Activated T-helper 1 cell treated with anti-CD3 and anti-CD28 coated beads, Interleukin-12 subunit alpha, Interleukin-12 subunit beta, Interleukin-2, Interleukin-4 antibody, amounts not matched to agents 30 ng/mL and 10 ng/mL and 1 ng/mL, durations not matched to agents 14 hours and 24 hours and 36 hours (primary cell): ENCODE measurements at places on chromosomes 6 and 20. TPM values are rescaled to one million over a fixed set of nuclear protein-coding genes. Genes with fewer than 3 reads are reported as not detected.

The GPR6 gene
- not detected in 2 replicates for total RNA-seq

The TSPYL4 gene
- 20.4 and 21.4 TPM in 2 replicates for total RNA-seq

The DPPA5 gene
- not detected in 2 replicates for total RNA-seq

The COL10A1 gene
- not detected in 2 replicates for total RNA-seq

The ZNF311 gene
- total RNA-seq, result 0.64 and 0.80 TPM in 2 replicates

The TOX2 gene
- 4.0 and 4.8 TPM in 2 replicates for total RNA-seq

The TMEM170B gene
- 0.78 and 0.86 TPM in 2 replicates for total RNA-seq

DNA sequence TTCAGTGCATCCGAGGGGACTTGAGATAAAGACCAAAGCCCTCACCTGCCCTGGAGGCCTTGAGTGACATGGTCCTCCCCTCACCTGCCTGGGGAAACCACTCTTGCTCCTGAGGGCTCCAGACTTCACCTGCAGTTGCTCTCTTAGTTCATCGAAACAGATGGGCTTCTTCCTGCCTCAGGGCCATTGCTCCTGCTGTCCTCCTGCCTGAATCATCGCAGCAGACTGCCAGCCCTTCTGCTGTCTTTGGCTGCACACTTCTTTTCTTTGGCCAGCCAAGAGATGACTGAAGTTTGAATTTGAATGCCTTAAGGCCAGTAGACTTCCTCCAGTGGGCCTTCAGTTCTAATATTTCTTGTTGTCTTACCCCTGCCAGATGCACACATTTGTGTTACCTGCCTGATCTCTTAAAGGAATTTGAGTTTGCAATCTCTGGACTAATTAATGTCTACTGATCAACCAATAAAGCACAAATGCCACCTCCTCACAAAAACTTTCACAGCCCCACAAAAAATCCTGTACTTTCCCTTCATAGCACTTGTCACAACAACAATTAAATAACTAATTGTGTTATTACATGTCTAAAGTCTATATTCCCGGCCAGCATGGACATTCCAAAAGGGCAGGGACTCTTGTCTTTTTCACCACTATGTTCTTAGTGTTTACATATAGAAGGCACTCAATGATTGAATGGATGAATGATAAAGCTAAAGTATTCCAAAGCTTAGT is 56.7 kb upstream of the SGK1 start:
- DNase-seq, result no peak

GRCh38 chr6:53023323-53023722 is 28.2 kb upstream of the GSTA4 start:
- DNase-seq, result no peak

- DNase-seq, result no peak
Observed at GRCh38 chr6:148289153-148289552, 53.5 kb upstream of the SASH1 start.

GRCh38 chr20:44407402-44408184 is 52.1 kb downstream of the HNF4A start:
- no peak for DNase-seq

DNA sequence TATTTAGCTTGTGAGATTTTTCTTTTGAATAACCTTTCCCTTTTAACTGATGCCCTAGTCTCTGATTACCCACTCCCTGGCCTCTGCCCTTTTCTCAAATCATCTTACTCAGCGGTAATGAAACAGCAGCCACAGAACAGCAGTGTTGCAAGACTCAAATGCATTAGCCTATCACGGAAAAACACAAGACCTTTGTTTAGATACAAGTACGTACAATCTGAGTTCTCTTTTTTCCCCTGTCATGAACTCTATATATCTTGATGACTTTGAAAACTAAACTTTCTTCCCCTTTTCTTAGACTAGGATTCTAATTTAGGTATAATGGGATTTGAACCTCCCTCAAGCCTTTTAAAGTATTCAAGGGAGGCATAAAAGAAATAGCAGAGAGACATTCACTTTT is 1034.9 kb downstream of the EYS start:
- no peak for DNase-seq

DNA sequence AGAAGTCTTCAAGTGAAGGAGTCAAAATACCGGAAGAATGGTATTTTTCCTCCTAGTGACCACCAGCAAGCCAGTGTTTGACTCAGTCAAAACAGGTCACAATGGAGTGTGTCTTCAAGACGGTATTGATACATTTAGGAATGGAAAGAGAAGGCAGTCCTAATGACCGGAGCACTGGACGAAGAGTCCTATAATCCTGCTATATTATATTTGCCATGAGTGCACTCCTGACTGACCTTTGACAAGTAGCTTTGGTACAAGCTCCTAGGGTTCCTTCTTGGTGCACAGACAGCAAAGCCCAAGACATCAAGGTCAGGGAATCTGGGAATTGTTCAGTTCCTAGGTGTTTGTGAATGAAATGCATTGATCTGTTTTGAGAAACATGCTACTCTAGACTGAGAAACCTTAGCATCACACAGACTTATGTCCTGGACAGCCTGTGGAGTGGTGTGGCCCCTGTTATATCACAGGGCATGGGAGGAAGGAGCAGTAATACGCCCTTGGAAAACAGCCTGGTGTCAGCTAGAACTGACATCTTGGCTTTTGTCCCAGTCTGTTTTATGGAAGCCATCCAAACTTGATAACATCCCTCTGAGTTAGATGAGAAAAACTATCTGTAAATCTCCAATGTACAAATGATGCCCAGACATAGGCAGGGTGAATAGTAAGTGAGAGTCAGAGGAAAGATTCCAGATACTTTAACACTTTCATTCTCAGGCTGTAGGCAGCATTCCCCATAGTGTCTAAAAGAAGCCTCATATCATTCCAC is 18.5 kb downstream of the NOX3 start:
- DNase-seq, result no peak

GRCh38 chr6:81818901-81819361 is 66.5 kb upstream of the TENT5A start:
- DNase-seq, result no peak

DNA sequence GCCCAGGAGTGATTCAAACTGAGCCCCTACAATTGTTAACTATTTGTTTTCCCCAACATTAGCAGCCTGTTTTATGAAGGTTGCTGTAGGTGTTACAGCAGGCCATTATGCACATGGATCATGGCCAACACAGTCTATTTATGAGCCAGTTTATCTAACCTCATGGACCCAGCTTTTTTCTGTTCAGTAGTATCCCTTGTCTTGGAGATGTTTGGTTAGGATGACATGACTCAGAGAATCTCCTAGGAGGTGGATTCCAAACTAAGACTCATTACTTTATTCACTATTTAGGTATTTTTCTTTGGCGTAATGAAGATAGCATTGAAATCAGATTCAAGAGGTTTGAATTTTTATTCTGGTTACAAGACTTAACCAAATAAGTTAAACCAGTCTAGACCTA is 62.8 kb upstream of the TFB1M start:
- no peak for DNase-seq

- no peak for DNase-seq
Observed at GRCh38 chr6:13307508-13307995, 20.8 kb downstream of the TBC1D7 start.

DNA sequence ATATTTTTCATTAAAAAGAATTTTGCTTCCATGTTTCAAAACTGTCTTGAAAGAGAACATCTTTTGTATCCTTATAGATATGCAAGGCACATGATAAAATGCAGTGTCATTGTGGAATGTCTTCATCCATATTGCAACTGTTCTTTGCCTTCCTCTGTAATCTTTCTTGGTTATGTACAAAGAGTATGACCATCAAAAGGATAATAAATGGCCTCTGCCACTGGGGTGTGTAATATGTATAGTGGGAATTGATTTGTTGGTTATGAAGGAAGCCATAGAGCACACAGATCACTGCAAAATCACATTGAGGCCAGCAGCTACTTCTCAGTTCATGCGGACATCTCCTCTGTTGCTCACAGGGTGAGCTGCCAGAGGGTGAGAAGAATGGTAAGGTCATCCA is 703.5 kb downstream of the TFAP2A start:
- DNase-seq, result no peak

- no peak for DNase-seq
Observed at GRCh38 chr6:72724545-72724944, 102.7 kb downstream of the KCNQ5 start.

DNA sequence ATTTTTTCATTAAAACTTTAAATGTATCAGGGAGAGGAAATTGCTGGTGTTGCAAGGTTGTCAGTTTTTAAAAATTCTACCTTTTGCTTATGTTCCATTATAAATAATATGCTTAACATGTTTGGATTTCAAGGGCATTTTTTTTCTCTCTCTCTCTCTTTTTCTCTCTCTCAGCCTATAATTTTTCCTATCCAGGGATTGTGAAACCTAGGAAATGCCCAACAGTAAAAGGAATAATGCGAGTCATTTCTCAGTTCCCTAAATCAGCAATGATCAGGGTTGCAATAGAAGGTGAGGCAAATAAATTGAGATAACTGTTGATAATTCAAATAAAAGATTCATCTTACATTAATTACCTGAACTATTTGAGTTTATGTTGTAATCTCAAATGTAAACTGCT is 53.2 kb upstream of the IFNGR1 start:
- DNase-seq, result no peak

DNA sequence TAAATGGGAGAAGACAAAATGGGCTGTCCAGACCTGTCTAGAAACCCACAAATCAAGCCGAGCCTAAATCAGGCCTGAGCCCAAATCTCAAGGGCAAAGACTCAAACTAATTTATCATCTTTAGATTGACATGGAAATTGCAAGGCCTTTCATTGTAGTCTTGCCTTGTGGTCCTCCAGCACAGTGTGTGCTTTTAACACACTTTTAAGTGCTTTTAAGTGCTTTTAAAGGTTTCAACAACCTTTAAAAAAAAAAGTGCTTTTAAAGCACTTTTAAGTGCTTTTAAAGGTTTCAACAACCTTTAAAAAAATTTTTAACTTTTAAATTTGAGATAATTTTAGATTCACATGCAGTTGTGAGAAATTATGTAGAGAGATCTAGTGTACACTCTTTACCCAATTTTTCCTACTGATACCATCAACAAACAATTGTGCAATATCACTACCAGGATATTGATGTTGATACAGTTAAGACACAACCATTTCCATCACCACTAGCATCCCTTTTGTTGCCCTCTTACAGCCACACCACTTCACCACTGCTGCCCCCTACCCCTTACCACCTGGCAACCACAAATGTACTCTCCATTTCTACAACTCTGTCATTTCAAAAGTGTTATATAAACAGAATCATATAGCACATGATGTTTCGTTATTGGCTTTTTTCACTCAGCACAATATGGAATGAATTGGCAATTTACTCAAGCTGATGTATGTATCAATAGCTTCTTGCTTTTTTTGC is 23.1 kb upstream of the DCBLD1 start:
- DNase-seq, result no peak

DNA sequence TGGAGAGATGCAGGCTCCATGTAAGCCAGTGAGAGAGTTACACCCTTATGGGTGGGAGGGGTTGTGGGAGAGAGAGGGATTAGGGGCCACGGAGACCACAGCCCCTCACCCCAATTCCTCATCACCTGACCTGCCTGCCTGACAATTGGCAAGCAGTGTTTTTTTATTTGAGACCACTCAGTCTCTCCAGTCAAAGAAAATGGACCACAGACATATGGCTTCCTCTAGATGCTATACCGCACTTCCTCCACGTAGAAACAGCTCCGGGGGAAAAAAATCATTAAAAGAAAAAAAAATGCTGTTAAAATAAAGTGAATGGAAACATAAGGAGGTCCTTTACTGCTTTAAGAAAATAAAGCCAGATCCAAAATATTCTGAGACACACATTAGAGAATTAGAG is 152.7 kb downstream of the MYLK4 start:
- DNase-seq, result no peak

DNA sequence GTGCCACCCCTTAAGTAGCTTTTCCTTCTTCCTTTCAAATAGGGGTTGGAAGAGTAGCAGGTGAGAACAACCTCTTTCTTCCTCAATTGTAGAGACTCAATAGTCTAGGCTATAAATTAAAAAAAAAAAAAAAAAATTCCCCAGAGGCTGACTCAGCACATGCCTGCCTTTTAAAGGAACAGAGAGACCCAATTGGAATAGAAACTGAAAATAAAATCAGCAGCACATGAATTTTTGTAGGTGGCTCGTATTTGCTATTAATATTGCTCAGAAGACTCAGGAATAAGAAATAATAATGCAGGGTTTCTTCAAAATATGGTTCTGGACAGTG is 19.3 kb downstream of the TOP1 start:
- DNase-seq, result no peak

GRCh38 chr6:41278699-41279405 is 7.6 kb downstream of the TREM1 start:
- peak; percentile 45 for DNase-seq

DNA sequence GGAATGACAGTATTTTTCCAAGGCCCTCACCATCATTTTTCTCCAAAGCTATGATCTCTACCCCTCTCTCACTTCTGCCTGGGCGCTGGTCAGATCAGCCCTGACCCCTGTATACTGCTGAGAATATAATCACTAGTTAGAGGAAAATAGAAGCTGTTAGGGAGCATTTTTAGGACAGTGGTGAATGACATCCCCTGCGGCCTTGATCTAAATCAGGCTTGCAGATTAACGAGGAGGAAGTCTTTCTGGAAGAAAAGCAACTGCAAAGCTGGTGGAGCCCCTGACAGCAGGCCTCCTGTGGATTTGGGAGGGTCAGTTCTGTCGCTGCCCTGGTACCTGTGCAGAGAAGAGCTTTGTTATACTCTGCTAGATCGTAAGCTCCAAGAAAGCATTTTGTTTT is 107.9 kb downstream of the RPP40 start:
- DNase-seq, result no peak

GRCh38 chr6:11008821-11009220 is 35.3 kb downstream of the ELOVL2 start:
- no peak for DNase-seq

GRCh38 chr6:125198398-125198937 is 44.9 kb downstream of the TPD52L1 start:
- no peak for DNase-seq

DNA sequence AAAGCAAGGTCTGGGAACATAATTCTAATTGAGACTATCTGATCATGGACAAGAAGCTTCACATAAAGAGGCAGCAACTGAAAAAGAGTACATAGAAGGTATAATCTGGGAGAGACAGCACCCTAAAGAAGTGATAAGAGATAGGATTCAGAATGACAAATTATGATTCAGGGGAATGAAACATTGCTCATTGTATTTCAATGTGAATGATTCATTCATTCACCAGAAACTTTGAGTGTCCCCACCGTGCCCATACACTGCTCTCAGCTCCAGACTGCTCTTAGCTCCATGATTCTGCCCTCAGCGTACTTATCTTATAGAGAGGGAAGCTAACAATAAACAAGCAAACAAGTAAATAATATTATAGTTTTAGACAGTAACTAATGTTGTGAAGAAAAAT is 329.3 kb upstream of the IRAK1BP1 start:
- no peak for DNase-seq

DNA sequence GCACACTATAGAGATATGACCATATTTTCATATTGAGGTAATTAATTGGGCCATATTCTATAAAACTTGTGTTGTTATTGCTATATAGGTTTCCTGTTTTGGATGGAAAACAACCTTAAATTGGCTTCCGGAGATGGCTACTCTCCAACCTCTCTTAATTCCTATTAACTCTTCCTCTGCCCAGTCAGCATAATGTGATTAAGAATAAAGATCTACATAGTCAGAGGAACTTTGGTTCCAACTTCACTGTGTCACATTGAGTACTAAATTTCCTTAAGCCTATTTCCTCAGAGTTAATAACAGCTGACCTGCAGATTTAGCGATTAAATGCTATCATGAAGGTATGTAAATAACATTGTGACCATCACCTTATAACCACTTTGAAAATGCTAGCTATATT is 67.7 kb downstream of the PTPRK start:
- no peak for DNase-seq
